ENCODE measurements at places on chromosomes 2 and 18.

DNA sequence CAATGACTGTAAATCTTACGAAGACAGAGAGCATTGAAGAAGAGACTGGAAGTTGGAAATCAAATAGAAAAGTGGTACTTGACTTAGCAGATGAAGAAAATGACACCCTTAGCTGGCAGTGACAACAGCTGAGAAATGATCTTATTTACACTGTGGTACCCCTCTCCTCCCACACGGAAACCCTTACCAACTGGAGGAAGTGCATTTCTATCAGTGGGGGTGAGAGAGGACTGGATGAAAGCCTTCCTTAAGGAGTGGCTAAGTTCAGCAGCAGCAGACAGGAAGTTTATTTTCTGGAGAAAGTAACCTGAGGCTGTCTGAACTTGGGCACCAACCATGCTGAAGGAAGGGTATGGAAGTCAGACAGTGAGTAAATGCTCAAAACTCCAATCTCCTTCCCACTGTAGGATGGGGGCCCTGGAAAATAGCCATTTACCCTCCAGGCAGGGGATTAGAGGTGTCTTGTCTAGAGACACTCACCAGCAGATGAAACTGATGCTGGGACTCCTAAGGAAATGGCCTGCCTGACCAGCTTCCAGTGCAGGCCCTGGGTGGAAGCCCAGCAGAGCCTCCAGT lies 160.2 kb upstream of the NCK2 start:
- DNase-seq = no peak

DNA sequence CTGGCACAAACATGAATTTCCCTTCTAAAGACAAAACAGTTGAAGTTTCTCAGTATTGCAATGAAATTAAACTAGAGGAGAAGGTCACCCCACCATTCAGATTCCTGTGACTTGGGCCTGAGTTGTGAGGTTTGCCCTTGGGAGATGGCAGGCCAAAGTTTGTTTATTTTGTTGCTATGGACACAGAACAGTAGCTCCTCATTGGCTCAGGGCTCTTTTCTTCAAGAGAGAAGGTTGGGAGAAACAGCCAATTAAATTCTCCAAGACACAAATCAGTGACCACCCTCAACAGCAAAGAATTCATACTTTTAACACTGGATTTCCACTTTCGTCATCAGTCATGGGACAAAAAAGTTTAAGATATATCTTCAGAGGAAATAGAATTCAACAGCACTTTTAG lies at the start of gene FLACC1:
Gene FLACC1 (minus strand): TSS at position 125 of the 400 bp plus-strand sequence. CDS start 5,941 bp downstream, outside the sequence.
- DNase-seq = no peak

DNA sequence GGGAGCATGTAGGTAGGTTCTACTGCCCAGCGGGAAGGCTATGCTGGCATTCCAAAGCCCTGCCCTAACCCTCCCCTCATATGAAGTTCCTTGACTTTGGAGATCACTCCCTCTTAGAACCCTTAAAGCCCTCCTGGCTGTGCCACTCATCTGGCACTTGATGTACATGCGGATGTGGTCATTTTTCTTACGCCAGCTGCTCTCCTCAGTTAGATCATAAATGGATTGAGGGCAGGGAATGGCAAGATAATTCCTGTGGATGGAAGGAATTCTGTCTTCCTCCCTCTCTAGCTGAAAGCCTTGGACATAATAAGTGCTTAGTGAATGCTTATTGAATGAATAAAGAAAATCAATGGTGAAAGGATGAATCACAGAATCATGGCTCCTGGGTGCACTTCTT lies 51.6 kb downstream of the SLC4A3 start:
- DNase-seq = no peak

- no peak for DNase-seq
These were observed 53.5 kb upstream of the C2orf15 start for GRCh38 chr2:99088017-99088416.

DNA sequence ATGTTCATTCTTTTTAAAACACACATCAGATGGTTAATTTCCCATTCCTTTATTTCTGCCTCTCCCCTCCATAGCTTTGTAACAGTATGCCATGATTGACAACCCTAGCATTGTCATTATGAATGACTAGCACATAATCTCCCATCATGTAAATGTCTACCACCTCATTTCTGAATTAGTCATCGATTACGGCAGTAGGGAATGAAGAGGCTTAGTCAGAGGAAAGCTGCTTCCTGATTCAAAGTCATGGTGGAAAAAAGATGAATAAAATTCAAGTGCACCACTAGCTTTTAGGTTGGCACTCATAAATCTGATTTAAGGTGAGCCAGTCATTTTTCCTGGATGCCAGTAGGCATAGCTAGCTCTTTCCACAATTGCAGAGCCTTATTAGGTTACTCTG lies 19.1 kb upstream of the ACMSD start:
- DNase-seq = no peak

GRCh38 chr18:79510731-79511241 lies 115.1 kb downstream of the NFATC1 start:
- no peak for DNase-seq

GRCh38 chr18:9846162-9846925 lies 39.4 kb upstream of the TXNDC2 start:
- DNase-seq = no peak

DNA sequence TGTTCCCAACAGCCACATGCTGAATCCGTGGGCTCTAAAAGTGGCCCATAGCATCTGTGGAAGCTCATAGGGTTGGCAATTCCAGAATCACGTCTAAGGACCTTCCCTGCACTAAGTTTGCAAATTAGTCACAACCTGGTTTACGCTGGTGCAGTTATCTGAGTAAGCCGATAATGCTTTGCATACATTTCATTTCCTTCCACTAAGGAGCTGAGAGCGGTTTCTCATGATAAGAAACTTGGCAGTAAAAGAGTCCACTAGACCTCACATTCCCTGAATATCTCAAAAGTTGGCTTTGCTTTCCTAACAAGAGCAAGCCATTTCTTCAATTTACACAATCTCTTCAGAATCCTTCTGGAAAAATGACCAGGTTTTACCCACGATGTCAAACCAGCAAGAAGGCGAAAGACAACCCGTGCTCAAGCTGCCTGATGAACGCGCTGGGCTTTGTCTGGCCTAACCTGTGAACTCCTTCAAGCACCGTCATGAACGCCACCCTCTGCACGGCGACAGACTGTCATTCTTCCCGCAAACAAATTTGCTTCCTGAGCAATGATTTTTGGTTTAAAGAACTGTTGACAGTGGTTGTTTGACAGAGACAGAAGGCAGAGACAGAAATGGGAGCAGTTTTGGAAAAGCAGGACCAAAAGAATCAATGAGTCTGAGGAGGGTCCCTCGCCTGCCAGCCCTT lies 73.0 kb upstream of the COPS8 start:
- DNase-seq = no peak

DNA sequence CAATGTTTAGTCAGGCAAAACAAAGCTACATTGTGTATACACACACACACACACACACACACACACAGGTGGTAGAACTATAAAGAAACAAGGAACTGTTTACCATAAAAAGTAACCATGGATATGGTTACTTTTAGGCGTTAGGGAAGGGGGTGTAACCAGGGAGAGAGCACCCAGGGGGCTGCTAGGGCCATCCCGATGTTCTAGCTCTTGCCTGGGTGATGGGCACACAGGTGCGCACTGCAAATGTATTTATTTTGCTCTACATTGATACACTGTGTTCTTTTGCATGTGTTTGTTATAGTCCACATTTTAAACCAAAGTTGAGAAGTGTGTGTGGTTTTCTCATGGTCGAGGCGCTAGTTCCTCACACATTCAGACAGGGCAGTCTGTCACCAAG lies 69.8 kb upstream of the MYCN start:
- no peak for DNase-seq

GRCh38 chr2:55487686-55488085 lies 31.8 kb upstream of the CFAP36 start:
- DNase-seq = no peak

DNA sequence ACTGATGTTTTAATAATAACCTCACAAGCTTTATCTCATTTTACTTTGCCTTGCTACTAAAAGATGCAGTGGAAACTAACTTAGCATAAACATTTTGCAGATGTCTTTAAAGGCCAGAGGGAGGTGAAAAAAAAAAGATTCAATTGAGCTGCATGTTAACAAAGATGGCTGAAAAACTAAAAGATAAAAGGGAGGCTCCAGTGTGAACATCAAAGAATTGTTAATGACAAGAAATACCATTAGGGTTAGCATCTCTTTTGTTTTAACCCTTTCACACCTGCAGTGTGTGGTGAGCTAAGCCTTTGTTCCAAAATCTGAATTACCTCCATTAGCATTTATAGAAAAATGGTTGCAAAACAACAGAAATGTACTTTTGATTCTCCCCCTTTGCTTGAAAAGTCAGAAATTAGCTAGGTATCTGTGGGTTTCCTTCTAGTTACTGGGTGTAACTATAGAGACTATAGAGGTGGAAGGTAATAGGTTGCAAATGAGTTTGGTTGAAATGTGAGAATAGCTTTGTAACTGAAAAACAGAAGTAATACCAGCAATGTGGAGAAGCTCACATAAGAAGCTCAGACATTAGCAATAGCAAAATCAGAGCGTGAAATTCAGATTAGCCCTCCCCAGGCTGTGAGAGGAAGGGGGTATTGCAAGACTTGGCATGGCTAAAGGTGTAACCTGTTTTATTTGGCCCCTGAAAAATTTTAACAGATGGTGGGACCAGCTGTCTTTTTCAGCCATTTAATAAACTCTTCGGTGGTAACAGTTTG lies 34.8 kb upstream of the SP5 start:
- DNase-seq = no peak

DNA sequence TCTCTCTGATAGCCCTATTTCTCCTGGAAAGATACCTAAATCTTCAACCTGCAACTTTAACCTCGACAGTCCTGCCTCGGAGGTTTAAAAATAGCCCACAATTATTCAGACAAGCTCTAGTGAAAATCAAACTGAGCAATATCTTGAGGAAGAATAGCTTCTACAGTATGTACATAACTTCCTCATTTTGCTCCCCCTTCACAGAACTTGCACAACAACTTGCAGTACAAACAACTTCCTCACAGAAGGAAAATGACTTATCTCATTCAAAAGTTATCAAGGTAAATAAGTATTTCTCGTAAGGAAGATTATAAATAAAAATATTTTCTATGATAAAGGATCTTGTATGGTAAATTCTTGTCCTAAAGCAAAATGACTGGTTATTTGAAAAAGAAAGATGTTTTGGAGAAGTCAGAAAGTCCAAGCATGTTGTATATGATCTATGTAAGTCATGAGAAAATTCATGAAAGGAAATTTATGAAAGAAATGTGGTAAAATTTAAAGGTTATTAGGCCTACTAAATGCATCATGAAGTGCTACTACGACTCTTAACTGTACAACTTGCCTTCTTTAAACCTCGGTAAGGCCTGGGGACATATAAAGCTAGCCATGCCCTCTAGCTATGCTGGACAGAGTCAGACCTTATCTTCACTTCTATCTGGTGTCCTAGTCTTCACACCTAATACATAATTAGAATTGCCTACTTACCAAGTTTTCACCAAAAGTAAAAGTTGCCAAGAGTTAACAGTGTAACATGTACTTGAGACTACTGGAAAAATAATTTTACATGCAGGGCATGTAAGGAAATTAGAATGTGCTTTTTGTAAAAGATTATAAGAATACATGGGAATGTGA lies 394.5 kb downstream of the DLGAP1 start:
- DNase-seq = no peak

DNA sequence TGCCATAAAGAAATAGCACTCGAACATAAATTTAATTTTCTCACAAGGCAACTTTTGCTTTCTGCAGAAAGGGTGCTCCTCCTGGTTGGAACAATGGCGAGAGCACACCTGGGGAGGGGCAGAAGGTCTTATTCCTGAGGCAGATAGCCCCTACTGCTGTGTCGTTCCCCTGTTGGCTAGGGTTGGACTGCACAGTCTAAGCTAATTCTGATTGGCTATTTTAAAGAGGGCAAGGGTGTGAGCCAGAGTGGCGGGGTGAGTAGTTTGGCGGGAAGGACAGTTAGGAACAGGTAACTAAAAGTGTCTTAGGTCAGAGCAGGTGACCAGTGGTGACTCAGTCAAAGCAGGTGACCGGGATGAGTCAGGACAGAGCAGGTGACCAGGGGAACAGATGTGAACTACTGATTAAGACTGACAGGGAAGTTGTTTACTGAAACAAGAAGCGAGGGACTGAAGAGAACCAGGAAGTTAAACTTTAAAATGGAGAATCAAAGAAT lies 49.7 kb upstream of the AGAP1 start:
- DNase-seq = no peak

GRCh38 chr2:69979902-69980807 lies 18.7 kb upstream of the ASPRV1 start:
- DNase-seq = no peak

DNA sequence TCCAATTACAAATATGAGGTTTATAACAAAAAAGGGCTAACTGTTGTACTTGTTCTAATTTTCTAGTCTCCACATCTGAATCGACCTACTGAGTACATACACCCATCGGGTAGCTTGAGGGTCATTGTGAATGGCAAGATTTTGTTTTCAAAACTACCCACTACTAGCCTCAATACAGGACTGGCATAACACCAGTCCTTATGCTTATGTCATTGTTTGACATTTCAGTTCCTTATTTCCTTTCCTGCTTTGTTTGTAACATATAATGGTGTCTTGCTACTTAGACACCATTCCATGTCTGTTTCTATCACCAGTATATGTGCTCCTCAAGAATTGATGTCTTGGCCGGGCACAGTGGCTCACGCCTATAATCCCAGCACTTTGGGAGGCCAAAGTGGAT lies 86.0 kb downstream of the EPHA4 start:
- no peak for DNase-seq

GRCh38 chr18:57523171-57523956 lies 63.1 kb downstream of the FECH start:
- no peak for DNase-seq

- no peak for DNase-seq
These were observed 86.2 kb upstream of the GLS start for GRCh38 chr2:190794377-190794776.

DNA sequence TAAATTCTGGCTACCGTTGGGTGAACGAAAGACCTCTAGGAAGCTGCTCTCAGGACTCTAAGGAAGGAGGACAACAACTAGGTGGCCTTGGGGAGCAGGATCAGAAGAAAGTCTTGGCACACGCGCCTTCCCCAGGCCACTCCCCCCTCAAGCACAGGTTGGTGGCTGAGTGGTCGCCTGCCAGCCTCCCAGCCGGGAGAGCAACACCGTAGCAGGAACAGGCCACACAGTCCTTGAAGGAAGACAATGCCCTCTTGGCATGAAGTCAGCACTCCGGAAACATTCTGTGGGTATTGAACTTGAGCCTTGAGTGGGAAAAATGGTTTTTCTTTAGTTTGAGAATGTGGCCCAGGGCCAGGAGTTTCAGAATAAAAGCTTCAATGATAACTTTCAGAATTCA lies 87.4 kb upstream of the AGAP1 start:
- DNase-seq = no peak

GRCh38 chr2:161078211-161078539 lies 82.1 kb upstream of the TANK start:
- DNase-seq = no peak

- no peak for DNase-seq
These were observed 176.3 kb downstream of the NOL4 start for GRCh38 chr18:34048423-34048822.

- DNase-seq = no peak
These were observed 785.0 kb downstream of the SUCLG1 start for GRCh38 chr2:83674050-83674449.

GRCh38 chr2:27681841-27682240 lies 18.2 kb downstream of the SLC4A1AP start:
- DNase-seq = no peak

- DNase-seq = no peak
These were observed 125.3 kb downstream of the TMEFF2 start for GRCh38 chr2:192069417-192069816.
